Uterus (tissue), 4 donors: ENCODE measurements at places on chromosomes 3 and 15. TPM values are rescaled to one million over a fixed set of nuclear protein-coding genes. Genes with fewer than 3 reads are reported as not detected.
A peak's percentile ranks its signal among the peaks of the same experiment; 100 is the strongest.

DNA sequence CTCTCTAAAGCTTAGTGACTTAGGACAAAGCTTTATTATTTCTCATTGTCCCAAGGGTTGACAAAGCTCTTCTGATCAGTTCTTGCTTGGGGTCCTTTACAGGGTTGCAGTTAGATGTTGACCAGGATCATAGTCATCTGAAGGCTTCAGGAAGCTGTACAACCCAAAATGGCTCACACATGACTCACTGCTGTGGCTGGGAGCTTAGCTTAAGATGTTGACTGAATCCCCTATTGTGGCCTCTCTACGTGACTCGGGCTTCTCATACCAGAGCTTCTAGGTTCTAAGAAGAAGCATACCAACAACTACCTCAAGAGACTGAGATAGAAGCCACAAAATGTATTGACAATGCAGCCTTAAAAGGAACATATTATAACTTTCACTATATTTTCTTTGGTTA is 569.6 kb upstream of the ROBO2 start:
- no peak for DNase-seq

- DNase-seq = no peak
Observed at GRCh38 chr3:124076235-124076634, 84.3 kb upstream of the ROPN1 start.

GRCh38 chr3:103847081-103848062 is 1412.6 kb downstream of the ZPLD1 start:
- DNase-seq = no peak

- DNase-seq = no peak
Observed at GRCh38 chr15:39151545-39151944, 429.3 kb upstream of the THBS1 start.

GRCh38 chr15:92077353-92078085 is 224.0 kb downstream of the SLCO3A1 start:
- DNase-seq = peak; percentile 65

GRCh38 chr3:16910207-16910606 is 25.5 kb downstream of the PLCL2 start:
- DNase-seq = no peak

- no peak for DNase-seq
Observed at GRCh38 chr3:152089528-152089927, 179.2 kb upstream of the MBNL1 start.

- peak; percentile 87 for DNase-seq
Observed at GRCh38 chr15:53072077-53072476, 281.9 kb upstream of the ONECUT1 start.

DNA sequence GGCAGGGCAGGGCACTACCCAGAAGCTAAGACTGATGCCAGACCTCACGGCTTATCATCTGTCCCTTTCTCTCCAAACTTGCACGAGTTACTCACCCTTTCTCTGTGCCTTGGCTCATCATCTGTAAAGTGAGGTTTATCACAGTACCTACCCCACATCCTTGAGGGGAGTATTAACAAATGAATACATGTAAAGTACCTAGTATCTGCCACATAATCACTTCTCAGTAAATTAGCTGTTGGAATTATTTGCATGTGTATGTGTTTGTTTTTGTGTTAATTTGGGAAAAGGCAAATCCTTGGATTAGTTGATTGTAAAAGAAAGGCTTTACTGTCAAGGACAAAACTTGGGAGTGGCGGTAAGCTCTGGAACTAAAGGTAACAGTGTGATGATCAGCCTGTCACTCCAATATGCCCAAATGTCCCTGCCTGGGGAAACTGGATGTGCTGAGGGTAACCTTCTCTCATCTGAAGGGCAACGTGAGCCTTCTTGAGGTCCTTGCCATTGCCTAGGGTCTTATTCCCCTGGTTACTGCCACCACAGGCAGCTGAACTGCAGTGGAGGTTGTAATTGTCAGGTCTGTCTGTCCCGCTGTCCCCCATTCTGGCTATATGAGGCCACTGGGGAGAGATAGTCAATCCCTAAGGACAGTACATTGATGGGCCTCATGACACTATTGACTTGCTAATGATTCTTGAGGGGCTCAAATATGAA is 269.4 kb downstream of the CLSTN2 start:
- no peak for DNase-seq

- DNase-seq = no peak
Observed at GRCh38 chr15:32099097-32099785, 68.9 kb downstream of the CHRNA7 start.

The DUOXA1 gene
- total RNA-seq = not detected

The SCN11A gene
- total RNA-seq = 1.8 TPM

The CGNL1 gene
- total RNA-seq = 74.4 TPM

The ERICH6 gene
- total RNA-seq = not detected

The FSTL1 gene
- total RNA-seq = 356 TPM
